ENCODE measurements at places on chromosomes 13 and 19. TPM values are rescaled to one million over a fixed set of nuclear protein-coding genes. Genes with fewer than 3 reads are reported as not detected.

The ZNF560 gene
- not detected for total RNA-seq

The ZNF44 gene
- total RNA-seq = 0.30 TPM

The CCDC194 gene
- total RNA-seq = 1.5 TPM

The SMIM44 gene
- not detected for total RNA-seq

The C3 gene
- total RNA-seq = 13.4 TPM

The SRRM5 gene
- 0.26 TPM for total RNA-seq

The PRX gene
- 10.7 TPM for total RNA-seq

The C5AR1 gene
- not detected for total RNA-seq

The BEST2 gene
- total RNA-seq = 1.5 TPM

The KMT2B gene
- 16.3 TPM for total RNA-seq

The UNC13A gene
- total RNA-seq = 6.6 TPM

The ZNF709 gene
- 0.42 TPM for total RNA-seq

The PPM1N gene
- 9.2 TPM for total RNA-seq

The IRGC gene
- not detected for total RNA-seq

The SYT5 gene
- 0.31 TPM for total RNA-seq

The LGALS4 gene
- total RNA-seq = not detected

The MED26 gene
- 14.2 TPM for total RNA-seq

The DHRS12 gene
- total RNA-seq = 7.7 TPM

The CYP4F22 gene
- not detected for total RNA-seq

The PGLYRP1 gene
- total RNA-seq = not detected

The SLC7A10 gene
- total RNA-seq = 2.4 TPM

The CAPN12 gene
- total RNA-seq = 3.0 TPM

The UBE2L5 gene
- total RNA-seq = not detected

The DAND5 gene
- total RNA-seq = not detected

Data from H7 (cell line).